ENCODE measurements at places on chromosomes 3 and 15. TPM values are rescaled to one million over a fixed set of nuclear protein-coding genes. Genes with fewer than 3 reads are reported as not detected.

GRCh38 chr15:66588537-66588936 is 22.7 kb upstream of the LCTL start:
- no peak for DNase-seq

DNA sequence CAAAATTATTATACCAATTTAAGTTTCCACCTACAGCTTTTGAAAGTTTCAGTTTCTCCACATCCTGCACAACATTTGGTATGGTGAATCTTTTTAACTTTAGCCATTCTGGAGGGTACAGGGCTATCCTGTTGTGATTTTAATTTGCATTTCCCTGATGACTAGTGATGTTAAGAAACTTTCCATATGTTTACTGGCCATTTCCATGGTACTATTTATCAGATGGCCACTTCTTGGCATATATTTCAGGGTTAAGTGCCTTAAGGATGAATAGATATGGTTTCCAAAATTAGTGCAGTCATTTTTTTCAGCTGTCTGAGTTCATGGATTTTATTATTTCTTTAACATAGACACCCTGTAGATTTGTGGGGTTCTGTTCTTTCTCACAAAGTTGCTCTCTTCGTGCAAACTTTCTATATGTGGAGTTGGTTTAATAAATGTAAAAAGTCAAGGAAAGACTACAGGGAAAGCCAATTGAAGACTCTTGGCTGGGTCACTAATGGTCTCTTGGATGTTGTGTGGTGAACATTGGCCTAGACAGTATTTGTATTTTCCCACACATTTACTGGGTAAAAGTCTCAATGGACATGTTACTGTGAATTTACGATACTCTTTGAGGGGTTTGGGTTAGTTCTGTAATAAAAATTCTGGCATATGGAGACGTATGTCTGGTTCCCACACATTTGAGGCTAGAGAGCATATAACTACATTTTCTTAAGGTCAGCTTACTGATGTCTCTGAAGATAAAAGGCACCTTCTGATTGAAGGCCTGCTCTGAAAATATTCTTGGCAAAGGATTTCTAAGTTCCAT is 147.5 kb upstream of the PDZRN3 start:
- no peak for DNase-seq

- no peak for DNase-seq
These were observed 3.3 kb downstream of the SHISA5 start for GRCh38 chr3:48500656-48501055.

The GOLGA8O gene
- total RNA-seq = 1.1 TPM

- DNase-seq = no peak
These were observed 178.6 kb downstream of the KCNAB1 start for GRCh38 chr3:156298938-156299337.

The RAD51 gene
- total RNA-seq = 1.8 TPM

- no peak for DNase-seq
These were observed 56.4 kb upstream of the RASGRP1 start for GRCh38 chr15:38620851-38621594.

- DNase-seq = no peak
These were observed 34.9 kb downstream of the ABHD2 start for GRCh38 chr15:89123181-89123525.

The SEMA5B gene
- total RNA-seq = not detected

GRCh38 chr15:47780971-47781370 is 63.7 kb downstream of the SEMA6D start:
- no peak for DNase-seq

DNA sequence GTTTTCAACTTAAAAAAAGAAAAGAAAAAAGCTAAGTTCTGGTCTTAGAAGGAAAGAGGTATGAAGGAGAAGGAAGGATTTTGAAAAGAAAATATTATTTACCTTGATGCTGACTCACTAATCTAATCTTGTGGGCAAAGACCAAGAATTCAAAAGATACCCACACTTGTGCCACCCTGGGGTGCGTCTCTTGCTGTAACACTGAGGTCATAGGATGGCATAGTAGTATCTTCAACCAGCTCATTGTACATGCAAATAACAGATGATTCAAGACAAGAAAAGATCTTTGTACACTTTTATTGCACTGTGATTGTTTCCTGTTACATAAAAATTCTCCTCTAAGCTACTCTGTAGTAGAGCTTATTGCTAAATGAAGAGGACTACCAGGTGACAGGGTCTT is 17.3 kb downstream of the PLS1 start:
- no peak for DNase-seq

The ANKUB1 gene
- not detected for total RNA-seq

- peak; percentile 94 for DNase-seq
These were observed 72.0 kb upstream of the KLF13 start for GRCh38 chr15:31254431-31255175.

DNA sequence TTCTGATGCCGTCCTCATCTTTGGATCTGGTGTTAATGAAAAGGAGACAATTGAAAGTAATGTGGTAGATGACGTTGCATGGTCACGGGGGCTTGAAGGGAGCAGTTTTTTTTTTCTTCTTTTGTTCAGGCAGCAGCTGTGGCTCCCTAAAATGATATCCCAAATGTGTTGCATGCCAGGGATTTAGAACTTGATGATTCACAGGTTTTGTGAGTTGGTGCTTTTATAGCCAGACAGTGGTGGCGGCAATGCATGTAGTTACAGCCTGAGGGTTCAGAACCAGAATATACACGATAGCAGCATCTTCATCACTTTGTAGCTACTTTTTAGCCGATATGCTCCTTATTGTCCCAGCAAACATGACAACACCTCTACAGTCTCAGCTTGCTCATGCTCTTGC is 133.4 kb downstream of the CHST2 start:
- DNase-seq = peak; percentile 65

DNA sequence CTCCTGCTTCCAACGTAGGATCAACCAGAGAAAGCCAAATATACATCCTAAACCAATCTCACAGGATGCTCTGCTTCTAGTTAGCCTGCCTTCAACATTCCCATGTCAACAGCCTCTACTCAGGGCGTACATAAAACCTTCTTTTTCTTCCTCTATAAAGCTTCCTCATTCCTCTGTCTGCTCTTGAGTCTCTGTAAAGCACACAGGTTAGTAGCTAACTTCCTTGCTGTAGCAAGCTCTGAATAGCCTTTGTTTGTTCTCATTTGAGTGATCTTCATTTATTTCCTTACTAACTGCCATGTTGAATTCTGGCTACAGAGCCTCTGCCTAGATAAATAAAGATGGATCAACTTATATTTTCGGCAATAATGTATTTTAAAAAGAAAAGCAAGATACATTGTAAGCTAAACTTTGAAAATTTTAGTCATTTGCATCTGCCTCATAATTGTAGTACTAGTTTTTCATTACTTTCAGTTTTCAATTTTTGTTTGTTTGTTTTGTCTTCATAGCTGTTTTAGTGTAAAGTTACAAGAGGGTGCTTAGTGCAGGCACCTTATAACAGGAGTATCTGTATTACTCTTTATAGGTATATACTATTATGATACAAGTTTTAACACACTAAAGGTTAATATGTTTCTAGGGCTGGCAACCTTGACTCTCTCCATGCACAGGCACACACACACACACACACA is 498.2 kb downstream of the PYDC2 start:
- DNase-seq = no peak

DNA sequence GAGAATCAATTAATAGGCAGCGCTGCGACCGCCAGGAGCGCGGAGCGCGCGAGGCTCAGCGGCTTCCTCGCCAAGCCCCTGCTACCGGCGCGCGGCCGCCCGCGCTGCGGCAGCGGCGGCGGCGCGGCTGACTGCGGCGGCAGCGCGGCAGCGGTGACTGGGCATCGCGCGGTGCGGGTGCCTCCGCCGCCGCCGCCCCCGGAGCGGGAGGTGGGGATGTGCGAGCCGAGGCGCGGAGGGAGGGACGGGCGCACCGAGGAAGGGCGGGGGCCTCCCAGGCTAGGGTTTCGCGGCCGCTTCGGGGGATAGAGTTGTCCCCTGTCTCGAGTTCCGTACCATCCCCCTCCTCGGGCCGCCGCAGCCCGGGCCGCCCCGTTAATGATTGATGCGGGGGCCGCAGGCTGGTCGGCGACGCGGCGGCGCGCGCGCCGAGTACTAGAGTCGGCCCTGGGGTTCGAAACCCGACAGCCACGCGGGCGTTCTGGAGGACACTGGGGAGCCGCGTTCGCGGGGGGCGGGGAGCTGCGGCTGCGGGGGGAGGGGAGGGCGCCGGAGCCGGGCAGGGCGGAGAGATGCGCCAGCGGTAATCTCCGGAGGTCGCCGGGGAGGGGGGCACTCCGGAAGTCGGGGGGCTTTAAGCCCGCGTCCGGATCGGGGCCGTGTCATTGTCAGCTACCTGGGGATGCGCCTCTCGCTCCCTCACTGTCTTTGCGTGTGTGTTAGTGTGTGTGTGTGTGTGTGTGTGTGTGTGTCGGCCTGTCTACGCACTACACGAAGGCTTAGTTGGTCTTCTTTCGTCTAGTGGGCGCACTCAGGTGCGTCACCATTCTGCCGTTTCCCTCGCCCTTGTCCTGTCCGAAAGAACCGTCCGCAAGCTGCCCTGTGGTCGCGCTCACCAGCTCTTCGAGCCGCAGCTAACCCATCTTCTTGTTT is at the start of gene PAQR9:
Gene PAQR9 (minus strand): TSS at position 159 of the 933 bp plus-strand sequence. CDS start 338 bp downstream, outside the sequence.
- DNase-seq = peak; percentile 91

The IDH2 gene
- total RNA-seq = 51.0 TPM

- DNase-seq = peak; percentile 81
These were observed 20.3 kb downstream of the CRTAP start for GRCh38 chr3:33134026-33134625.

- no peak for DNase-seq
These were observed 362.1 kb upstream of the ARRDC4 start for GRCh38 chr15:97598353-97598798.

The RETNLB gene
- total RNA-seq = not detected

The EFCC1 gene
- total RNA-seq = not detected
